ENCODE measurements at places on chromosomes 1 and 21.

DNA sequence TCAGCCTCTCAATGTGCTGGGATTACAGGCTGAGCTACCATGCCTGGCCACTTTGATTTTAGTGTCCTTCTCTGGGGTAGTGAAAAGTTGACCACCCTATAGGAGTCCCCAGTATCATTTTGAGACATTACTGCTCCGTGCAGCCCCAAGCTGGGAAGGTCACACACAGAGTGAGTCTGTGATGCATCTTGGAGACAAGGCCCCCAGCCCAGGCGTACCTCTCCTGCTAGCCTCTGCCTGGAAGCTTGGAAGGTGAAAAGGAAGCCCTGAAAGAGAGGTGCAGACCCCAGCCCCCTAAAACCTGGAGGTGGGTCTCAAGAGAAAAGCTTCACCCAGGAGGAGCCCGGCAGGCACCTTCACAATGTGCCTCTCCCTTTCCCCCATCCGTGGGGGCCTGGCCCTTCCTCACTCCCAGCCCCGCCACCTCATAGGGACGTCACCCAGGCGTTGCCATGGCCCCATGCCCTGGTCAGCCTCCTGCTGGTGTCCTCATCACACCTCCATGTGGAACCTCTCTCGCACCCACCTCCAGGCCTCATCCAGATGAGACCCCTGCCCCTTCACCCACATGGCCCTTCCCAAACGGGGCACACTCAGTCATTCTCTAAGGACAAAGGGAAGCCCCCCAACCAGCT is 5.6 kb upstream of the ARF1 start:
- no peak for DNase-seq

DNA sequence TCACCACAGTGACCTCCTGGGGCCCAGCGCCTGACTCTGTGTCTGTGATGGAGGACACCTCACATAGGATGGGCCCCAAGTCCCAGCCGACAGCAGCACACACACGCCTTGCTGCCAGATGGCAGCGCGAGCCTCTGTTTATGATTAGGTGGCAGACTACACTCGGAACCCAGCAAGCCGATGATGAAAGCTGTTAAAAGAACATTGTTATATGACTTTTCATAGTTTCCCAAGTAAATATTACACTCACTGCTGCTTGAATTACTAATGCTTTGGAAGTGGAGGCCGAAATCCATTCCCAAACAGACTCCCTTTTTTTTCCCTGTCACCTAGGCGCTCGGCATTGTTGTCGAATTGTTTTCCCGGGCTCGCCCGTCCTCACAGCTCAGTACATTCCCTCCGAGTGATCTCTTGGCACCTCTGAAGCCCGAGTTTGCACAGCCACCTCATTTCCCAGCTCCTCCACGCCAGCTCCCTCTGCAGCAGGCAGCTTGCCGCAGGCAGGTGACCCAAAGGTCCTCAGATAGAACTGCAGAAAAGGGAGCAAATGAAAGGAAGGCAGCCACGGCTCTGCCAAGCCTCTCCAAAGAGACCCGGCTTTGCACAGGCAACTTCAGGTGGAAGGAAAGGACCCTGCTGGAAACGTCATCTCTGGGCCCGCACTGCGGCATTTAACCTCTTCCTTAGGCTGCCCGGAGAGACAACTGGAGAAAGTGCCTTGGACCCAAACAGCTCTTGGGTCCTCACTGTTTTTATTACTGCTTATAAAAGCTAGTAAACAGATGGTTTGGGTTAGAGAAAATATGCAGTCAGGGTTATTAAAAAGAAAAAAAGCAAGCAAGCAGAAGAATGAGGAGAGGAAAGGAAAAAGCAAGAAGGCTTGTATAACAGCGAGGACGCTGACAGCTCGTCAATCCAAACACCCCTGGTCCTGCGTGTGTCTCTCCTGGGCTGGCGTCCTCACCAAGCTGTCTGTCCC is 72.2 kb upstream of the SLC25A33 start:
- DNase-seq, result peak; percentile 55

GRCh38 chr1:181341026-181341632 is 142.2 kb upstream of the CACNA1E start:
- DNase-seq, result no peak

DNA sequence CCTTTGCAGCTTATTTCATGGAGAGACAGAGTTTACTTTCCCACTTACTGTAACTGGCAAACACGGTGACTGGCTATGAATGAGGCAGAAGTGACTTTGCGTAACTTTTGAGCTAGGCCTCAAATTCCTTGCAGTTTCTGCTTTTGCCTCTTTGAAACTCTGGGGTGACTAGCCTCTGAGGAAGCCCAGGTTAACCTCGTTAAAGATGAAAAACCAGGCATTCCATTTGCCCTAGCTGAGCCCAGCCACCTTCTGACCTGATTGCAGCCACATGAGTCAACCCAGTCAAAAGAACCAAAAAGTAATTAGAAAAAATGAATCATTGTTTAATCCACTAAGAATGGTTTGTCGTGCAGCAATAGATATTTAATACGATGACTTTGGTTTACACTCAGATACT is 20.4 kb downstream of the PRMT6 start:
- peak; percentile 70 for DNase-seq

DNA sequence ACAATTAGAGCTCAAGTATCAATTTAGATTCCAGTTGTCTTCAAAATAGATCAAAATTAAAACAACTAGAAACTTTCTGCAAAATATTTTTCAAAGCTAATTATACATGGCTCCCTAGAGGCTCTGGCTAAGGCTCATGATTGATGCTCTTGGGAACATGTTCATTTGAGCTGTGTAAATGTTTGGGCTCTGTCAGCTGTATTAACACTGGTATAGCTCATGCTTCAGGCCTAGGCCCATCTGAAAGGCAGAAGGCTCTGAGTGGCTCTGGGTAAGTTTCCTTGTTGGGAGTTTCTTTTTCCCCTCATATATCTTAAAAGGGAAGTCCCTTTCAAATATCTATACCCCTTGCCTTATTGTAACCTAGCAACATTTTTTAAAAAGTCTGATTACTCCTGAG is 81.3 kb downstream of the UROD start:
- DNase-seq, result no peak

DNA sequence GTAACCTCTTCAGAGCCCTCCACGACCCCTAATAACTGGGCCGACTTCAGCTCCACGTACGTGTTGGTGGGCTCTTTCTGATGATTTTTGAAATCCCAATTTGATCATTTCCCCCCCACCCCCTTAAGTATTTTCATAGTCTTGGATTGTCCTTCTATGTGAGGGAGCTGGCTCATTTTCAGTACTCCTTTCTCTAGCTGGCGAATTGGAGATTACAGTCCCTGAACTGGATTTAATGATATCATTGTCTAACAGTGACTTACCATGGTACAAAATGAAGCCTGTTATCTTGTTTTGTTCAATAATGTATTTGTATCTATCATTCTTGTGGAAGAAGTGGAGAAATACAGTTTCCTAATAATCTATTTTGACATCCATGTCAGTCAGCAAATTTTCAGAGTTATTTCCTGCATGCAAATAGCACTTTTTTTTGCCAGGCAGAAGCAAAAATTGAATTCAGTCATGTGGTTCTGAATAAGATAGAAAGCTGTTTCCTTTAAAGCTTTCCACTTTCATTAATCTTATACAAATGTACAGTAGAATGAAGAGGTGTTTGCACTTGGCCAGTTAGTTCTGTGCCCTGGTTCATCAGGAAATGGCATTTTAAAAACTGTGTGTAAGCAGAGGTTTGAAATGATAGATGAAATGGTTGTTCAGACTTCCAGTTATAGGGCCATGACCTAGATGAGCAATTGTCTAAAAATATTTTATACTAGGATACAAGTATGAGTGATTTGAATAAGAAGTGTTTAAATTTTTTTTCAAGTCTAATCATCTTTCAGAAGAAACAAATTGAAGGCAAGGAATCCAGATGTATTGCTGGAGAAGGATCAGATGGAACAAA is 104.2 kb downstream of the ATP5PO start:
- peak; percentile 22 for DNase-seq

- peak; percentile 59 for DNase-seq
Observed at GRCh38 chr1:23838401-23838866, 13.2 kb upstream of the HMGCL start.

GRCh38 chr21:45887788-45888187 is 93.8 kb upstream of the COL6A1 start:
- no peak for DNase-seq

GRCh38 chr1:973459-974292 is 7.4 kb downstream of the PLEKHN1 start:
- DNase-seq, result no peak

- peak; percentile 73 for DNase-seq
Observed at GRCh38 chr1:84505493-84506001, 639 bp upstream of the SPATA1 start.

DNA sequence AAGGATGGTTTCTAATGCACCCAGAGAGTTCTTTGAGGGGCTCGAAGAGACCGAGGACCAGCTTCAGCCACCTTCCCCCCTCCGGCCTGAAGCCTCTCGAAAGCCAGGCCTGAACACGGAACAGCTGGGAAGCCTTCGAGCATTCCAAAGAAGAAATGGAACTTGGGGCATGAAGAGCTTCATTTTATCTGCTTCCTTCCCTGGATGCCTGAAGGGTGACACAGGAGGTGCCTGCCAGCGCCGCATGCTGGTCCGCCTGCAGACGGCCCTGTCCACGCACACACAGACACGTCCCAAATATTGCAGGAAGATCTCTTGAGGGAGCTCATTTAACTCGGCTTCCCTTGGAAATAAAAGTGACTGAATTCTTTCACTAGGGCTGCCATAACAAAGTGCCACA is 73.7 kb downstream of the TOMM20 start:
- no peak for DNase-seq

GRCh38 chr1:43382027-43382779 is 7.4 kb downstream of the MED8 start:
- DNase-seq, result no peak

GRCh38 chr1:154485910-154486496 is 16.0 kb upstream of the TDRD10 start:
- no peak for DNase-seq

- DNase-seq, result peak; percentile 77
Observed at GRCh38 chr1:65508051-65508450, 87.6 kb downstream of the LEPR start.
